Brain (organoid and tissue), 16 donors: ENCODE measurements at places on chromosomes 7 and 10.
A peak's percentile ranks its signal among the peaks of the same experiment; 100 is the strongest.

GRCh38 chr7:80941208-80941758 is 22.4 kb upstream of the SEMA3C start:
- DNase-seq, result no peak

GRCh38 chr10:71404503-71405295 is 8.0 kb downstream of the CDH23 start:
- DNase-seq, result no peak

- no peak for DNase-seq
Observed at GRCh38 chr10:490891-491571, 198.4 kb downstream of the DIP2C start.

DNA sequence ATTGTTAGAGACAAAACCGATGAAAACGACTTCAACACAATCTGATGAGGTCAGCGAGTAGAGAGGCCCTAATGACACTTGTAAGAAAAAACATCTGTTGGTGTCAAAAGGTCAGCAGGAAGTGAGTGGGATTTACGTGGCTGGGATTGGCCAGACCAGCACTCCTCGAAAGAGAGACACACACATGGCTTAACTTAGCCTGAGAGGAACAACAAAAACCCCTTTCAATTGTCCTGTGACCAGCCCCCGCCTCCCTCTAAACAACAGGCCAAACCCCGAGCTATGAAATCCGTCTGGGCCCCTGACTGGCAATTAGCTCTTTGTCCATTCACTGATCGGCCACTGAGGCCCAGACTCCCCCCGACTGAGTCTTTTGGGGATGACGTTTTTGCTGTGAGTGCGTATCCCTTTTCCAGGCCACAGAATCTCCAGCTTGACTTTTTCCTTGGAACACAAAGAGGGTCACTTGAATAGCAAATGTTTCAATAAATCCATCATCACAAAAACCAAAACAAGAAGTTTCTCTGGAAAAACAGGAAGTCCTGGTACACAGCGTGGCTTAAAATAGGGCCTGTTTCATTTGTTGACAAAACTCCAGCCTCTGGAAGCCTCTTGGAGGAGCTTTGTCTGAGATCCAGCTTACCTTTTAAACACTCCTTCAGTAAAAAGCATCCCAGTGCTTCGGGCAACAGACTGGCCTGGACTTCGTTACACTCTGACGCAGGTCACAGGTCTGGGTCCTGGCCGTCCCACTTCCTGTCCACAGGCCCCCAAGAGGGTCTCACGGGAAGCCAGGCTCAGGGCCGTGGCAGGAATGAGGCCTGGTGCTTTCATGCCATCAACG is 103.0 kb downstream of the CTBP2 start:
- peak; percentile 29 for DNase-seq

DNA sequence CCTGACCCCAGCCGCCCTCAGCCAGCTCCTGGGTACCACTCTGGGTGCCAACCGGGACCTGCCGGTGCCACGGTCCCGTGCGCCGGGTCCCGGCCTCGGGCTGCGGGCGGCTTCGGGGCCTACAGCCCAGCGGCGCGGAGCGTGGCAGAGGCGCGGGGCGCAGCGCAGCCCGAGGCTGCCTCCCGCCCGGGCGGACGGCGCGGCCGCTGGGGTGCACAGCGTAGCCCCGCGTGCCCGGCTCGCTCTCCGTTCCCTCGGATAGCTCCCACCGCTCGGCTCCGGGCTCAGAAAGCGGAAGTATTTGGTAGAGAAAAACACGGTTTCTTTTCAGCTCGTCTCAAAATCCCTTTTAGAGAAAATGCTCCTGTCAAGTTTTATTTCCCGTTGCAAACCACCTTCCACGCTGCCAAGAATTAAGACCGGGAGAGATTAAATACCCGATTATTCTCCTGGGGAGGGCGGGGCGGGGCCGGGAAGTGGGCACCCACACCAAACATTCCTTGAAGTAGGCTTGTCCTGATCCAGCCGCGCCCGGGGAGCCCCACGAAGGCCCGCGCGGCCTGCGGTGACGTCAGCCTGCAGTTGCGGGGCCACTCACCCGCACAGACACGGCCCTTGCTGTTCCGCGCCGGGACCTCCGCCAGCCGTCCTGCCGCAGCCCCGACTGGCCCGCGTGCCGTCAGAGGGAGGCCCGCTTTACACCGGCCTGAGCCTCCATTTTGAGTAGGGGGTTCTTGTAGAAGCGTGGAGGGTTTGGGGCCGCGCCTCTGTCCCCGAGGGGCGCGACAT is 7.2 kb downstream of the HOXA13 start:
- DNase-seq, result no peak

- DNase-seq, result no peak
Observed at GRCh38 chr7:158030071-158030470, 557.6 kb downstream of the PTPRN2 start.

- DNase-seq, result no peak
Observed at GRCh38 chr10:2094171-2094570, 356.8 kb upstream of the ADARB2 start.

DNA sequence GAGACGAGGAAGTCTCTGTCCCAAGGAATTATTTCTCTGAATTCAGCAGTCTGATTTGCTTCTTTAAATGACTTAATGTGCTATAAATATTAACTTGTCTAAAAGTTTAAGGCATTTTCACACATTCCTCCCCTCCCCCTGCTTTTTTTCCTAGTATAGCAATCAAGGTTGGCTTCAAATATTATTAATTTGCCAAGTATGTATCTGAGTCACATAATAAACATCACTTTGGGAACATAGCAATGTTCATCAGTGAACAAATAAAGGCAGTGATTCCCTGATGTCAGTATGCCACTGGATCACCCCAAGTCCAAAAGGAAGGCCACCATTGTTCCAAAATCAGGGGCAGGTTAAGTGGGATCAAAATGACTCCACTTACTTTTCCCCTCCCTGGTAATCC is 40.5 kb downstream of the PDE6C start:
- DNase-seq, result no peak

DNA sequence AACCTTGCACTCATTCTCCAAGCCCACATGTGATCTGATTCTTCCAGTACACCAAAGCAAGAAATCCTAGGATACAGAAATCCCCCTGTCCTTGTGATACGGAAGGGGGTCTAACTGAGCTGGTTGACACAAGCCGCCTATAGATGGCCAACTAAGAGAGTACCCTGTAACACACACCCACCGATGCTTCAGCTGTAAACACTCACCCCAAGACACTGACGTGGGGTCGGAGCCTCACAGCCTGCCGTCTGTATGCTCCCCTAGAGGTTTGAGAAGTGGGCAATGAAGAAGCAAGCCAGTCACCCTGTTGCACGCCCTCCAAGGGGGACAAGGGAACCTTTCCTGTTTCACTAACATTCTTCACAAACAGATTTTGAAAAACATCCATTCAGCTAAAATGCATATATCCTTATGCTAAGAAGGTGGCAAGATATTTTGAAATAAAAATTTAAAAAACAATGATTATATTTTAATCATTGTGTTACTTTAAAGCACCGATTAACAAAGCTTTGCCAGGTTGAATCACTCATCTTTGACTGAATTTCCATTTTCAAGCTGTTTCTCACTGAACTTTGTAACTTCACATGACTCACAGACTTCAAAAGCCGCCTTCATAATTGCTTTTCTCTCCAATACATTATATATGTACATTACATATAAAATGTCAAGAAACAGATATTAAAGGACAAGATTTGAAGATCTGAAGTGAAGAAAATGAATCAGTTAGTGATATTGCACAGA is 329.3 kb downstream of the ARL4A start:
- no peak for DNase-seq

GRCh38 chr7:105571891-105572290 is 9.4 kb downstream of the EFCAB10 start:
- no peak for DNase-seq

GRCh38 chr10:37476285-37476684 is 350.9 kb downstream of the ANKRD30A start:
- DNase-seq, result no peak

- no peak for DNase-seq
Observed at GRCh38 chr7:22723637-22724036, 3.4 kb upstream of the IL6 start.

- no peak for DNase-seq
Observed at GRCh38 chr7:139043823-139044812, 8.3 kb upstream of the ZC3HAV1L start.

DNA sequence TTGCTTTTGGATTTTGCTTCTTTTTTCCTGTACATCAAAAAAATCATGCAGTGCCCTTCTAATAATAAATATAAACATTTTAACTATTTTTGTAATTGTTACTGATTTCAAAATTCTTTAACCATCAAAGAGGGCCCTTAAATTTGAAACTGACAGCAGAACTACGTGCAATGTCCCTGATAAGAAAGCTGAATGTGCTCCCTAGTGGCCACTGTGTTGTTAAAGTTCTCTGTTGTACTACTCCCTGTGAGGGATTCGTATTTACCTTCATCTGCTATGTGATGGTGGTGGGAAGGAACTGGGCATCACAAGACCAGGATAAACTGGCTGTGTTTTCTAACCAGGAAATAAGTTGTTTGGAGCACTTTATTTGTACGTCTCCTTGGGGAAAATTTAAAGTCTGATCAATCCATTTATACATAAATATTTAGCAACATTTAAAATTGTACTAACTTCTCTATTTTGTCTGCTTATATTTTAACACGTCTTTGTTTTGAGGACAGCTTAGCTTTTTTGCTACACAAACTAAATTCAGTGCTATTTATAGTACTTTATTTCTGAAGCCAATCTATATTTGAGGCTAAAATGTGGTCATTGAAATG is 322.4 kb downstream of the HGF start:
- peak; percentile 84 for DNase-seq

DNA sequence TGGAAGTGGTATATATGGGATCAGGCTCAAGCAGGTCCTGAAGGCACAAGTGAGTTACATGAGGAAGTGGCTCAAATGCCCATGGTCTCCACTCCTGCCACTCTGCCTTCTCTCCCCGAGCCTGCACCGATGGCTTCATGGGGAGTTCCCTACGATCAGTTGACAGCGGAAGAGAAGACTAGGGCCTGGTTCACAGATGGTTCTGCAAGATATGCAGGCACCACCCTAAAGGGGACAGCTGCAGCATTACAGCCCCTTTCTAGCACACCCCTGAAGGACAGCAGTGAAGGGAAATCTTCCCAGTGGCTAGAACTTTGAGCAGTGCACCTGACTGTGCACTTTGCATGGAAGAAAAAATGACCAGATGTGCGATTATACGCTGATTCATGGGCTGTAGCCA is 95.3 kb downstream of the HOXA1 start:
- DNase-seq, result no peak

DNA sequence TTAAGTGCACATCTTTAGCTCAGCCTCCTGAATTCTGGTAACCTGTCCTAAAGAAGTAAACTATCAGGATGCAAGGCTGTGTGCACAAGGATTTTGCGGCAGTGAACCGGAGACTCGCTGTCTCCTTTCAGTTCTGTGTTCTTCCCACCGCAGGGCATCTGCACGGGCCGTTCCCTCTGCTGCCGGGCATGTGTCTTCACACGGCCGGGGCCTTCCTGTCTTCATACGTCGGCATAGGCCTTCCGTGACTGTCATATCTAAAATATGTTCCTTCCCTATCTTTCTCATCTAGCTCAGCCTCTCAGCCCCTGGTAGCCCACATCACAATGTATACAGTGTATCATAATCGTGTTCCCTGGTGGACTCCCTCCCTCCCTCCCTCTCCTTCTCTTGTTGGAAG is 16.4 kb downstream of the PALD1 start:
- DNase-seq, result no peak

- DNase-seq, result no peak
Observed at GRCh38 chr10:62528441-62528840, 154.3 kb downstream of the ZNF365 start.
